ENCODE measurements at places on chromosomes 6 and 20.
A peak's percentile ranks its signal among the peaks of the same experiment; 100 is the strongest.

- no peak for DNase-seq
Observed at GRCh38 chr6:16519265-16520242, 241.7 kb downstream of the ATXN1 start.

GRCh38 chr6:90586546-90586835 is 381 bp downstream of the MAP3K7 start:
- peak; percentile 17 for DNase-seq

DNA sequence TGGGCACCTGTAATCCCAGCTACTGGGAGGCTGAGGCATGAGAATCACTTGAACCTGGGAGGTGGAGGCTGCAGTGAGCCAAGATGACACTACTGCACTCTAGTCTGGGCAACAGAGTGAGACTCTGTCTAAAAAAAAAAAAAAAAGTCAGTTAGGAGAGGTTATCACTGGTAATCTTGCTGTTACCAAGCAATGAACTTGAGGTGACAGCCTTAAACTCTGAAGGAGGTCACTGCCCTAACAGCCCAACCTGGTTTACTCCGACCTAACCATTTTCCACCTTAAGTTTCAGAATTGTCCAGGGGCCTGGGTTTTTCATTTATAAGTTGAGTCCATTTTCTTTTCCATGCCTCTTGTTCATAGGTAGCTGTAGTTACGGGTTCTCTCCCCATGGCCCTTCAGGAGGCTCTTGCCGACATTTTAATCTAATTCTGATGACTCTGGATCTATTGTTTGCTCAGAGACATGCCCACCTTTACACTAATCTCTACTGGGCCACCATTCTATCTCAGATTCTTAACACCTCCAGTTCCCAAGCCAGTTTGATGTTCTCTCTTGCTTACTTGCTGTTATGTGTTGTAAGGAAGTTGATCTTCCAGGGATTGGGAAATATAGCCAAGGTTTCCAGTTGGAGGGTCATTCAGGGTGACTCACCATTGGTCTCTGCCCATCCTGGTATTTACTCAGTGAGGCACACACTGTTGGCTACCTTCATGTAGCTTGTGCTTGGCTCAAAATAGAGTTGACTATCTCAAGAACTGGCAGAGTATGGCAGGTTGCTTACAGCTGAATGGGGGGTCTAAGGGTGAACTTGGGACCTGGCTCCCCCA is 29.1 kb downstream of the SHLD1 start:
- DNase-seq = no peak

GRCh38 chr20:33688938-33689424 is 2.8 kb upstream of the E2F1 start:
- DNase-seq = no peak

- DNase-seq = no peak
Observed at GRCh38 chr20:1185316-1185741, 548 bp upstream of the TMEM74B start.

DNA sequence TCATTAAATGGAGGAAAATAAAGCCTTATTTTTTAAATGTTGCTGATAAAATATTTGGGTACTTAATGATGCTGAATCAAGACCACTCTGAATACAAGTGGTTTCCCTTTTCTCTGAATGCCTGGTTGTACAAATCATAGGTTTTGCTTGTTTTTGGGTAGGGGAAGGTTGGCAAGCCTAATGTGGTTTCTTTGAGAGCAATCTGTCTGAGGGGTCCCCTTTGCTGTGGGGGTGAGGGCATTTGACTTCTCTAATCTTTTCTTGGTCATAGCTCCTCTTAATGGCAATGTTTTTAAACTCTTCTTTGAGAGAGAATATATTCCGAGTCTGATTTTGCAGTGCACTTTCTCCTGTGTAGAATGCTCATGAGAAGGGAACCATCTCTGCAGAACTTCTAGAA is 99.2 kb downstream of the SOX4 start:
- no peak for DNase-seq

DNA sequence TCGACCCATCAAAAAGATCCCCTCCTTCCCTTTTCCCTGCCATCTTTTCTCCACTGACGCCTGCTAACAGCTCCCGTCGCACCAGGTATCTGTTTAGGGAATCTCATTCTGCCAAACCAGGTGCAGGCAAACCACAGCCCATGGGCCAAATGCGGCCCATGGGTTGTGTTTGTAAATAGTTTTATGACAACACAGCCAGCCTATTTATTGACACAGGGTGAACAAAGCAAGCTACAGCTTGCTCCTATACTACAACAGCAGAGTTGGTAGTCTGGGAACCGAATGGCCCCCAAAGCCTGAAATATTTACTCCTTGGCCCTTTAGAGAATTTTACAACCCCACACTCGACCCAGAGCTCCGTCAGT is 16.4 kb downstream of the NFATC2 start:
- no peak for DNase-seq

DNA sequence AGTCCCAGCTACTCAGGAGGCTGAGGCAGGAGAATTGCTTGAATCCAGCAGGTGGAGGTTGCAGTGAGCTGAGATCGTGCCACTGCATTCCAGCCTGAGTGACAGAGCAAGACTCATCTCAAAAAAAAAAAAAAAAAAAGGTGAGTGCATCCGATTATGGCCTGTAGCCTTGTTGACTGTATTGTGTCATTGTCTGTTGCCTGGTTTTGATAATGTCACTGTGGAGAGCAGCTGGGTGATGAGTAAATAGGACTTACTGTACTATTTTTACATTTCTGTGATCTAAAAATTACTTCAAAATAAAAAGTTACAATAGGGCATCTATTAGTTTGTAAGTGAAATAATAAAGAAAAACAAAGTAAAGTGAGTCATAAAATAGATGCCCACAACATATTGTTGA is 134.1 kb upstream of the SALL4 start:
- no peak for DNase-seq

- no peak for DNase-seq
Observed at GRCh38 chr6:125325586-125325985, 23.8 kb upstream of the HDDC2 start.

GRCh38 chr6:155272353-155273232 is 8.8 kb downstream of the CLDN20 start:
- no peak for DNase-seq

- DNase-seq = no peak
Observed at GRCh38 chr20:47859278-47859677, 74.0 kb upstream of the SULF2 start.

DNA sequence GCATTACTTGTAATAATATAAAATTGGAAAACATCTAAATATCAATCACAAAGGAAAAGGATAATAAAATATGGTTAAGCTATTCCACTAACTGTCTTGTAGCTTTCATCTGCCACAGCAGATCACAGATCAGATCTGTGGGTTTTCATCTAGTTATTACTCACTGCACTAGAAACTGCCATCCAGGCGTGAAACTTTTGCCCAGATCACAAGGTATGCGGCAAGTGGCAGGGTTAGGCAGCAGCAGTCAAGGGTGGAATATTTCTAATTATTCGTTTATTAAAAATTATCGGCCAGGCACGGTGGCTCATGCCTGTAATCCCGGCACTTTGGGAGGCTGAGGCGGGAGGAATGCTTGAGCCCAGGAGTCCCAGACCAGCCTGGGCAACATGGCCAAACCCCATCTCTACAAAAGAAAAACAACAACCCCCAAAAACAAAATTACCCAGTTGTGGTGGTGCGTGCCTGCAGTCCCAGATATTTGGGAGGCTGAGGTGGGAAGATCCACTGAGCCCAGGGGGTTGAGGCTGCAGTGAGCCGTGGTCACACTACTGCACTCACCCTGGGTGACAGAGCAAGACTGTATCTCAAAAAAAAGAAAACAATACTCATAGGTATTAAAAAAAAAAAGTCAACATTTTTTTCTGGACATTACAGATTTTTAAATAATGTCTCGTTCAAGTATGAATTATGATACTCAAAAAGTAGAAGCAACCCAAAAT is 32.1 kb downstream of the BEND3 start:
- DNase-seq = no peak

Measured in activated CD8-positive, alpha-beta memory T cell treated with anti-CD3 and anti-CD28 coated beads for 1 hour (primary cell).